MG63 (cell line): ENCODE measurements at places on chromosomes 4 and X.

GRCh38 chr4:14449308-14449707 is 553.0 kb upstream of the CPEB2 start:
- no peak for DNase-seq

DNA sequence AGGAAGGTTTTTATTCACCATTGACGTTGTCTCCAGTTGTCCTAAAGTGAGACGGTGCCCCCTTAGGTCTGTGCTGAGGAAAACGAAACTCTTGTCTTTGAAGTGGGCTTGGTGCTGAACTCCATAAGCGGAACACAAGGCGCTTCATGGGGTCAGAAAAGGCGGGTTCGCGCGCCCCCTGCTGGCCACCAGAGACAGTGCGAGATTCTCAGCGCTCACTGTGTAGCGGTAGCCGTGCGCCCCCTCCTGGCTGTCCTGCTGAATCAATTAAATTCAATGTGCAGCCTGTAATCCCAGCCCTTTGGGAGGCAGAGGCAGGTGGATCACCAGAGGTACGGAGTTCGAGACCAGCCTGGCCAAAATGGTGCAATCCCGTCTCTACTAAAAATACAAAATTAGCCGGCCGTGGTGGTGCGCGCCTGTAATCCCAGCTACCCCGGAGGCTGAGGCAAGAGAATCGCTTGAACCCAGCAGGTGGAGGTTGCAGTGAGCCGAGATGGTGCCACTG is 64.1 kb downstream of the RLIM start:
- DNase-seq: peak; percentile 50

GRCh38 chr4:104596189-104596588 is 101.5 kb upstream of the CXXC4 start:
- no peak for DNase-seq

- DNase-seq: peak; percentile 5
Measured at GRCh38 chrX:70172221-70172620, 5.1 kb upstream of the DGAT2L6 start.

DNA sequence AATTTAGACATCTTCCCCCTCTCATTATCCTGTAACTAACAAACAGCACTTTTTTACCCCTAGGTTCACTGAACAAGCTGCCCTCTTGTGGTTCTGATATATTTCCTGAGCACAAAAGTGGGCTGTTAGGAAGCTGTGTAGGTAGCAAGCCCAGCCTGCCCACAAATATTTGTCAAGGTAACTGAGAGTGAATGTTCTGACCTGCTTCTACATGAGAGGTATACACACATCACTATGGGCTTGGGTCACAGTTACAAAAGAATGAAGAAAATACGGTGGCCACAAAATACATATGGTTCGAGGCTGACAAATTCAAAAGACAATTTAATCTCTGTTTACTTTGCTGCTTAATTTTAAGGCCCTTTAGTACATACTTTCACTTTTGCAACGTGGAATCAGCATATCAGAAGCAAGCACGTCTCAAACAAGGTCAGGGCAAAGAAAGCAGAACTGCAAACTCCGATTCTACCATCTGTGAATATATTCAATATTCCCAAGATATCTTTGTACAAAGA is 78.7 kb downstream of the RBM47 start:
- DNase-seq: no peak

DNA sequence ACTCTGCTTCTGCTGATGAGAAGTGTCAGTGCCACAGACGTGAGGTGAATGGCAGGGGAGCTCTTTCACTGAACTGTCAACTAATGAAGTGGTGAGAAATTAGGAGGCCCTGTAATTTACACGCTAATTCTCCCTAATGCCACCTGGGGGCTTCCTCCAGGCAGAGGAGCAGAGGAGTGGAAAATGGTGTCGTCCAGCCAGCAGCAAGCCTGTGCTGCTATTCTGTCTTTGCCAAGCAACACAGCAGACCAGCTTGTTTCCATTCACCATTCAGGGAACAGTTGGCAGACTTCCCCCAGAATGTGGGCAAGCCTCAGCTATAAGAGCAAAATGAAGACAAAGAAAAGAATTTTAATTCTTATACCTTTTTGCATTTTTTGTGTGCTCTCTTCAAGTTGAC is 245.2 kb upstream of the TET2 start:
- peak; percentile 15 for DNase-seq

DNA sequence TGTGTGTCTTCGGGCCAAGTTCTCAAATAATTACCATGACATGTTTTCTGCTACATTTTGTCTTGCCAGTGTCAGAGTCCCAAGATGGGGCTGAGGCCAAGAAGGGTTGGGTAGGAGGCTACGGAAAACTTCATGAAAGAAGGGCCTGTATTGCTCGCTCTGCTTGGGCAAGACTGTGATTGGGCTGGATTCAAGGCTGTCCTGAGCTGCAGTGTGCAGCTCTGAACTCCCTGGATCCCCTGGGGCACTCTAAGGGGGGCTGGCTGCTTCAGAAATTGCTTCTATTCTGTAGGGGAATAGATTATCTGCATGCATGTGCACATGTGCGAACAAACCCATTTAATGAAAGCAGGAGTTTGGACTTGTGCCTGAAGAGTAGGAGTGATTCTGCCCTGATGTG is 13.6 kb downstream of the TSPAN6 start:
- DNase-seq: no peak

GRCh38 chrX:71650333-71650969 is 16.9 kb upstream of the LOC101059915 start:
- DNase-seq: no peak

DNA sequence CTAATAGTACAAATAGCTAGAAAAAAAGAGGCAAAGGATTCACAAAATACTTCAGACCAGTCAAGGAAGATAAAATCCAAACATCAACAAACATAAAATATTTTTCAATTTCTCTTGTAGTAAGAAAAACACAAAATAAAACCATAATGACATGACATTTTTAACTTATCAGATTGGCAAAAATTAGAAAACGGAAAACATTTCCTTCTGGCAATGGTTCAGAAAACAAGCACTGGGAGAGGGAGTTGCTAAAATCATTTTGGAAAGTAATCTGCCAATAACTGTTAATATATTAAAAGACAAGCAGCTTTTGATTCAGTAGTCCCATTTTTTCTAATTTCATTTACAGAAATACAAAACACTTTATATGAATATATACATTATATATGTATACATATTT is 26.1 kb downstream of the TKTL2 start:
- DNase-seq: no peak

DNA sequence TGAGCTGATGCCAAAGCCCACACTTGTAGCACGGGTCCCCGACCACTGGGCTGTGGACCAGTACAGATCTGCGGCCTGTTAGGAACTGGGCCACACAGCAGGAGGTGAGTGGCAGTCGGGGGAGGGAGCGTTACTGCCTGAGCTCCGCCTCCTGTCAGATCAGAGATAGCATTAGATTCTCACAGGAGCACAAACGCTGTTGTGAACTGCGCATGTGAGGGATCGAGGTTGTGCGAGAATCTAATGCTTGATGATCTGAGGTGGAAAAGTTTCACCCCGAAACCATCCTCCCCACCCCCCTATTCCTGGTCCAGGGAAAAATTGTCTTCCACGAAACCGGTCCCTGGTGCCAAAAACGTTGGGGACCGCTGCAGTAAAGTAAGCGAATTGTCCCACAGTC is 292.0 kb downstream of the DCTD start:
- DNase-seq: no peak

DNA sequence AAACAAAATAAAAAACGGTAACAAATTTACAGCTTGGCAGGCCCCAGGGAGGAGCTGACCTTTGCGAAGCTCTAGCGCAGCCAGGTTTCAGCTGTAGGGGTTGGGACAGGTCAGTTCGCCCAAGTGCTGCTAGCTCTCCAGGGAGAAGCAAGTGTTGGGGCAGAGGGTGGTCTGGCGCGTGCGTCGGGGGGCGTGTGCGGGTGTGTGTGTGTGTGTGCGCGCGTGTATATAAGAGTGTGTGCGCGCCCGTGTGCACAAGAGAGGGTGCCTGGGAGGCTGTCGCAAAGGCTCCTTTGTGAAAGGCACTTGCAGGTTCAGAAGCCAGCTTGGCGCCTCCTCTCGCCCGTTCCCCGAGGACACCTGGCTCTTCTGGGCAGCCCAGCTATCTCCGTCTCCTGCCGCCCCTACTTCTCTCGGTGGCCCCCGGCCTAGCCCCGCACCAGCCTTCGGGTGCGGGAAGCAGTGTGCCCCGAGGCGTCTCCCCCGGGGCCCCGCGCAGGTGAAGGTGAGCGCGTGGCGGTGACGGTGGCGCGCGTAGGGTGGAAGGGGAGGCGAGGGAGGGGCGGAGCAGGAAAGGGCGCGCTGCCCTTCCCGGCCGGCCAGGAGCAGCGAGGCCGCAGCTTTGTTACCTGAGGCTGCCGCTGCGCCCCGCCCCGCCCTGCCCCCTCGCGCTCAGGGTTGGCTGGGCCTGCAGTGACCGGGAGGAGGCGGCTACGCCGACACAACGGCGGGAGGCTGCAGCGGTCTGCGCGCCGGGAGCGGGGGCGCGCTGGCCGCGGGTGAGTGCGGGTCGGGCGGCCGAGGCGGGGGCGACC is at the start of gene FHDC1:
TSS of gene FHDC1 (plus strand) at position 693 of the 815 bp plus-strand sequence. CDS start 6,735 bp downstream, outside the sequence.
- peak; percentile 4 for DNase-seq

- no peak for DNase-seq
Measured at GRCh38 chr4:120839334-120839973, 83.1 kb downstream of the PRDM5 start.

- DNase-seq: no peak
Measured at GRCh38 chrX:48472225-48472624, 2.2 kb upstream of the SLC38A5 start.

DNA sequence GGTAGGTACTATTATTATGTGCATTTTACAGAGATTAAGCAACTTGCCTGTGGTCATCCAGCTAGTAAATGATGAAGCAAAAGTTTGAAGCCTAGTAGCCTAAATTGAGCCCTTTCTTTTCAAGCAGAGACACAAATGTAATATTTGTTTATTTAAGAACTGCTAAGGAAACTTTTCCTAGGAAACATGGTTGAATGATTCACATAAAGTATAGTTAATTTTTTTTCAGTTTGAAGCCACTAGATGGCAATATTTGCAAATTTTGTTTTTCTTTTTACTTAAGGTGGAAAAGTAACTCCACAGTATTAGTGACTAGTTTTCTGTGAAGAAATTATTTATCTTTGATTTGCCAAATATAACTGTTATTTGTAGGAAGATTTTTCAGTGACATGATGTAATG is 52.8 kb upstream of the ANKRD17 start:
- no peak for DNase-seq

DNA sequence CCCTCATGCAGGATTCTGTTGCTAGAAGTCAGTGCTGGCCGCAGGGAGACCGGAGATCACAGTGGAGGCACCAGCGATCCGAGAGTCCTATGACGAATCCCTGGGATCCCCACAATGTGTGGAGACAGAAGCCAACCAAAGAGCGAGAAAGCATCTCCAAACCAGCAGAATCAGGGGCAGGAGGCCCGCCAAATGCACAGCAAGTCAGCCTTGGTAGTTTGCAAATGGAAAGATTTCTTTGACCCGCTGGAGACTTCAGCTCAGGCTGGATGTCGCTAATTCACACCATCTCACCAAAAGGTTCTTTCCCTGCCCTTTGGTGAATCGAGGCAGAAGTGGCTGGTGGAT is 505 bp upstream of the PKD2 start:
- no peak for DNase-seq

DNA sequence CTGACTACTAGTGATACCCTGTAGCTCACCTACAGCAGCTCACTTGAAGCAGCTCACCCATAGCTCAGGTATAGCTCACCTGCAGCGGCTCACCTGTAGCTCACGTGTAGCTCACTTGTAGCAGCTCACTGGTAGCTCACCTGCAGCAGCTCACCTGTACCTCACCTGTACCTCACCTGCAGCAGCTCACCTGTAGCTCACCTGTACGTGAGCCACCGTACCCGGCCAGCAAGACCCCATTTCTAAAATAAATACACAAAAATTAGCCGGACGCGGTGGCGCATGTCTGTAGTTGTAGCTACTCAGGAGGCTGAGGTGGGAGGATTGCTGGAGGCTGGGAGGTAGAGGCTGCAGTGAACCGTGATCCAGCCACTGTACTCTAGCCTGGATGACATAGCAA is 30.6 kb downstream of the SHOX start:
- no peak for DNase-seq

DNA sequence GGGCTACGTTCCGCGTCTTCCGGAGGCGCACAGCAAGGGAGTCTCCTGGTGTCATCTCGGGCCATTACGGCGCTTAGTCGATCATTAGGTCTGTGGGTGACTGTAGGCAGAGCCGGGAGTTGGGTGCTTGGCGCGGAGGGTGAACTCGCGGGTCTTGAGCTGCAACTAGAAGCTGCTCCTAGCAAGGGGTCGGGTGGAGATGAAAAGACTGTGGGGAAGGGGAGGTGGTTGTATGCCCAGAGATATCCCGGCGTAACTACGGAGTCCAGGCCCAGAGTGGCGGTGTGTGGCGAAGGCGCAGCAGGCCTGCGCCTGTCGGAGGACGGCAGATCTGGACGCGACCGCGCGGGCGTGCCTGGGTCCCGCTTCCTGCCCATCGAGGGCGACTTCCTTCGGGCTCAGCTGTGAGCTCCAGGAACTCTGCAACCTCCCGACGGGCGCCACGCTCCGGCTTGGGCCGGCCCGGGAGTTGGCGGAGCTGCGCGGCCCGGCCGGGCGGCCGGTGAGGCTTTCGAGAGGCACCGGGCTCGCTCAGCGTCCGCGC is 2.7 kb upstream of the NKX3-2 start:
- peak; percentile 39 for DNase-seq

- no peak for DNase-seq
Measured at GRCh38 chr4:109462802-109463201, 29.2 kb downstream of the SEC24B start.

GRCh38 chr4:8844976-8845690 is 26.5 kb downstream of the HMX1 start:
- DNase-seq: no peak

GRCh38 chr4:76233083-76233482 is 18.4 kb upstream of the FAM47E start:
- no peak for DNase-seq

DNA sequence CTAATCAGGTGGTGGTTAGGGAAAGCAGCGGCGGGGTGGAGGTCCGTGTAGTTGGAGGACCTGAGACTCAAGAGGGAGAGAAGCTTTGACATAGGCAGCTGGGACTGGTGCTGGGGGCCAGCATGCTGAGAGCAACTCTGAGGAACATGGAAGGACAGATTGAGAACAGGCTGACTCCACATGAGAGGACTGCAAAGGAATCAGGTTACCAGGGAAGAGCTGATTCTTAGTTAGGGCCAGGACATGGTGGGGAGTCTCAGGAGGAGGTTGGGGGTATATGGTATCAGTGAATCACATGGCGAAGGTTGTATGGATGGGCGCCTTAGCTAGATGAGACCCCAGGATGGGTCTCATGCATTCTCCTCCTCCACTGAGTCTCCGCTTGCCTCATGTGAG is 264.0 kb upstream of the BOD1L1 start:
- DNase-seq: no peak

DNA sequence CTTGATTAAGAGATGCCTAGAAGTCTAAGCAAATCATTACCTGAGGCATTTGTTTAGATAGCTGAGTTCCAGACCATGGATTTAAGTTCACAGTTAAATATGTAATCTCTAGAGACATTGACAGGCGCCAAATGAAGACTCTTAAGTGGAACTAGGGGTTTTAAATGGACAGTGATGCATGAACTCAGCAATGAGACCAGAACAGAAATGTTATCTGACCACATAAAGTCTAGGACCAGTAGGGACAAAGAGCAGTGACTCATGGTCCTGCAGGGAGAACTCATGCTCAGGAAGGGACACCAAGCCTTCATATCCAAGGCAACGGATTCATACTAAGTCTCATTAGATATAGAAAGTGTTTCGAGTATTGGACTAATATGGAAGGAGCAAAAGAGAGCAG is 152.3 kb downstream of the PPARGC1A start:
- no peak for DNase-seq
